NCI-H345 (cell line): ENCODE measurements at places on chromosomes 11 and 22.

- DNase-seq, result no peak
Measured at GRCh38 chr22:19271856-19272535, 19.5 kb downstream of the CLTCL1 start.

DNA sequence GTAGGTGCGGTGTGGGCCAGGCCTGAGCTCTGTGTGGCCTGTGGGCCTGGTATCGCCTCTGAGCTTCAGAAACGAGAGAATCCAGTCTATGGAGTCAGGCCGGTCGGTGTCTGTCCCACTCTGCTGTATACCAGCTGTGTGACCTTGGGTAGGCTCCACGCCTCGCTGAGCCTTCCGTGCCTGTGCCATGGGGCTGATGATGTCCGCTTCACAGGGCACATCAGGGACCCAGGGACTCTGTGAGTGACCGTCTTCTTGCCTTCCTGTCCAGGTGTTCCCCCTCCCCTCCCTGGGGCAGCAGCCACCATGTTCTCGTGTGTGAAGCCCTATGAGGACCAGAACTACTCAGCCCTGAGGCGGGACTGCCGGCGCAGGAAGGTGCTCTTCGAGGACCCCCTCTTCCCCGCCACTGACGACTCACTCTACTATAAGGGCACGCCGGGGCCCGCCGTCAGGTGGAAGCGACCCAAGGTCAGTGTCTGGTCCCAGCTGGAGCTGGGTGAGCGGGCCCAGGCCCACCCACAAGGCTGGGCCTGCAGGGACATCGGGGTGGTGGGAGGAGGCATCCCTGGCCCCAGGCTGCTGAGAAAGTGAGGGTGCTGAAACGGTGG is 17.9 kb downstream of the CAPN5 start:
- DNase-seq, result no peak

DNA sequence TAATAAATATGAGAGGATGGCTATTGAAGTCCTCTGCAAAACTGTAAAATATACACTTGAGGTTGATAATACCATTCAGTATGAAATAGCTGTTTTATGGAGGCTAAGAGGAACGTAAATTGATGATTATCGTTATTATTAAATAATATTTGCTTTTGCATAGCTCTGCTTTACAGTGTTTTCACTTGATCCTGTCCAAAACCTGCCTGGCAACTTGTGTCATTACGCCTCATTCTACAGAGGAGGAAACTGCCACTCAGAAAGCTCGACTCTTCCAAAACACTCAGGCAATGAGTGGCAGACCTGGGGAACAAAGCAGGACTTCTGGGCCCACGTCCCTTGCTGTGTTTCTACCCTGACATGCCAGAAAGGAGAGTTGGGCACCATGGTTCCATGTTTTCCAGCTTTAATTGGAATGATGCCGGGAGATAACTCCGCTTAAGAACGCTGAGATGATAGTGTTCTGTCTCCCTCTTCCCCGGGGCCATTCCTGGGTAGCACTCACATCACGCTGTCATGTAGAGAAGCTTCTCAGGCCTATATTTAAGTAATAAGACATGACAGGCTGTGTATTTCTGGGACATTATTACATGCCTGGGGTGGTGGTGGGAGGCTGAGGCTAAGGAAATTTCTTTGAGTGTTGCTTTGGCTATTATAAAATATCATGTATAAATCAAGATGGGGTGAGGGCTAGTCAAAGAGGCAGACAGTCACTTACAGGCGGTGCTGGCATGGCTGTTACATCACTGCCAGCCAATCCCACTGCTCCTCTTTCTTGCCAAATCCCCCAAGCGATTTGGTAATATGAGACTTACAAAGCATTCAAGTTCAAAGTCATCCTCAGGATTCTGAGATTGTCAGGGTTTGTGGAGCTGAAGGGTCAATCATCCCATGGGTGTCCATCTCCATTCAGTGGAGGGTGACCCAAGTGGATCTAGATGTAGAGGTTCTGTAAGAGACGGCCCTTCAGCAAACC is 501.7 kb downstream of the INSC start:
- no peak for DNase-seq

DNA sequence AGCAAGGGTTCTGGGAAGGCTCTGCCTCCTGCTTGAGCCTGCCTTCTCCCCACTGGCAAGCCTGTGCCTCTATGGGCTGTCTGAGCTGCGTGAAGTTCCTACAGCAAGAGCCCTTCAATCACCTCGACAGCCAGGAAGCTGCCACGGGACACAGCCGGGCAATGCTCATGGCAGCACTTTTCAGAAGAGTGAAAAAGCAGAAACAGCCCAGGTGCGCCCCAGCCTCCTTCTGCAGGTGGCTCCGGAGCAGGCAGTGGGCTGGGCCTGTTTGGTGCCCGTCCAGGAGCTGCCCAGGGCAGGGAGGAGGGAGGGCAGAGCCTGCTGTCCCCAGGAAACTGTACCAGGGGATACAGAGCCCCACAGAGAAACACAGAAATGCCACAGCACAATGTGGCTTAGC is 24.6 kb upstream of the COMT start:
- DNase-seq, result no peak

DNA sequence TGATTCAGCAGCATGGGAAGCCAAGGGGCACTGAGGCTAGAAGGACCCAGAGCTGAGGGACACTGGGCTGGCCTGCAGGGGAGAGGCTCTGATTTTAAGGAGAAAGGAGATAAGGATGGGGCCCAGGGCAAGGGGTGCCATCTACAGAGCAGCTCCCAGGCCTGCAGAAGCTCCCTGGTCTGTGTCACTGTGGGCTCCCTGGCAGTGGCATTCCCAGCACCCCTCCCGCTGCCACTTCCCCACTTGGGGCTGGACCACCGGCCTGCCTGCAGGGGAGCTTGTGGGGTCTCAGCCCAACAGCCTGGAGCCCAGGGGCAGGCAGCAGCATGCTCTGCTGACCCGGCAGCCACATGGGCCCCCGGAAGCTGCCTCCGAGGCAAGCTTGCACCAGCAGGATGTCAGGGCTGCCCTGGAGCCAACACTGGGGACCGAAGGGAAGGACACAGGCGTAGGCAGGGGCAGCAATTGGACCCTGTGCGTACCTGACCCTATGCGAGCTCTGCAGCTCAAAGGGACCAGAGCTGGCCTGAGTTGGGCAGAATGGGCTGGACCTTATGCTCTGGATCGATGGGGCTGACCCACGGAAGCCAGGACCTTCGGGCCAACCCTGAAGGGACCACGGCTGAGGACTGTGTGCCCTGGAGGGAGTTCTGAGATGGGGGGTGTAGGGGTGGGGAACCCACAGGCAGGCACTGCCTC is 35.4 kb upstream of the WNT7B start:
- DNase-seq, result no peak
